ENCODE measurements at places on chromosomes 12 and 14.

DNA sequence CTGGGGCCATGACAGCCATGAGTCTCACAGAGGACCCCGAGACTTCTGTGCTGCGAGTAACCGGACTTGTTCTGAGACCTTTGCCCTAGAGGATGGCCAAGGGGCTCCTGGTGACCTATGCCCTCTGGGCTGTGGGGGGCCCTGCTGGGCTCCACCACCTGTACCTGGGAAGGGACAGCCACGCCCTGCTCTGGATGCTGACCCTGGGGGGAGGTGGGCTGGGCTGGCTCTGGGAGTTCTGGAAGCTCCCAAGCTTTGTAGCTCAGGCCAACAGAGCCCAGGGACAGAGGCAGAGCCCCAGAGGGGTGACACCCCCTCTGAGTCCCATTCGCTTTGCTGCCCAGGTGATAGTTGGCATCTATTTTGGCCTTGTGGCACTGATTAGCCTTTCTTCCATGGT lies 2.1 kb downstream of the DNAJC22 start:
- no peak for DNase-seq

GRCh38 chr12:50195832-50196231 lies 28.7 kb upstream of the CERS5 start:
- no peak for DNase-seq

GRCh38 chr12:66279123-66279712 lies 23.1 kb upstream of the HELB start:
- no peak for DNase-seq

GRCh38 chr12:76864791-76865400 lies 13.9 kb downstream of the CSRP2 start:
- no peak for DNase-seq

DNA sequence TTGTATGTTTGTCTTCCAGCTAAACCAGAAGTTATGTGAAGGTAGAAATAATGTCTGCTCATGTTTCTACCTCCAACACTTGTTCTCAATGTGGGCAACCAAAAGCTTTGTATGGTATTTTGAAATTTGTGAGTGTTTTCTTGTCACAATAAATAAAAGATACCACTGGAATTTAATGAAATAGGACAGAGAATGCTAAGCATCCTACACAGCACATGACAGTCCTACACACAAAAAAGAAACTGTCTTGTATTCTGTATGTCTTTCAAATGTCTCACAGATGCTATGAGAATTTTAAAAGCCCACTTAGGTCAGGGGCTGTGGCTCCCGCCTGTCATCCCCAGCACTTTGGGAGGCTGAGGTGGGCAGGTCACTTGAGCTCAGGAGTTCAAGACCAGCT lies 68.9 kb downstream of the RALGAPA1 start:
- no peak for DNase-seq

GRCh38 chr12:114697741-114698565 lies 14.0 kb upstream of the TBX3 start:
- DNase-seq, result no peak

DNA sequence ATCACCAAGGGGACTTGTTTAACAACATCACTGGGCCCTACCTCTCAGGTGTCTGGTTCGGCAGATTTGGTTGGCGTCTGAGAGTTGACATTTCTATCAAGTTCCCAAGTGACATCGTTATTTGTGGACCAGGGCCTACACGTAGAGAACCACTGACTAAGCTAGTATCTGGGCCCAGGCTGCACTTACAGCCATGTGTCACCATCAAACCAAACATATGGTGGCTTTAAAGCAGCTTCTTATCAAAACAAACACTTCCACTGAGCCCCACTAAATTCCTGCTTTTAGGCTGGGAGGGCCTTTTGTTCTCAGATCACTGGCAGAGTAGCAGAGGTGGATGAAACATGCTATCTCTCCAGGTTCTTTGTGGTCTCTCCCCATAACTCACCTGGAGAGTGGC lies 220.5 kb downstream of the PELI2 start:
- no peak for DNase-seq

GRCh38 chr12:110785240-110785639 lies 42.5 kb upstream of the PPP1CC start:
- DNase-seq, result no peak

DNA sequence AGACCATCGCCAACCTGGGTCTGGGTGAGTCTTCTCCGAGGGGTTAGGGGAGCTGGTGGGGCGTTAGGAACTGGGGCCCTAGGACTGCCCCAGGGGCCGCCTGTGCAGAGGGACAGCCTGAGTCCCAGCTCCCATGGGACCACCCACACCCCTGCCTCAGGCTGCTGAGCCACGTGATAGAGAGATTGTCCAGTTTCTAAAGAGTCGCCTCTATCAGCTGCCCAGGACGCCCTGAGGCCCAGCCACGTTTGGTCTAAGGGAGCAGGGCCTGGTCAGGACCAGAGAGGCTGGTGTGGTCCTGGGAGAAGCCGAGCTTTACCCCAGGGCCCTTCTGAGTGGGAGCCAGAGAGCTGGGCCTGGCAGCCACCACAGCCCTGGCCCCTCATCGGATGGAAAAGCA lies 107.1 kb downstream of the LGMN start:
- DNase-seq, result no peak

- DNase-seq, result no peak
Observed at GRCh38 chr12:42741091-42741490, 151.5 kb upstream of the PRICKLE1 start.

- DNase-seq, result no peak
Observed at GRCh38 chr14:68885226-68886108, 92.6 kb upstream of the ZFP36L1 start.

DNA sequence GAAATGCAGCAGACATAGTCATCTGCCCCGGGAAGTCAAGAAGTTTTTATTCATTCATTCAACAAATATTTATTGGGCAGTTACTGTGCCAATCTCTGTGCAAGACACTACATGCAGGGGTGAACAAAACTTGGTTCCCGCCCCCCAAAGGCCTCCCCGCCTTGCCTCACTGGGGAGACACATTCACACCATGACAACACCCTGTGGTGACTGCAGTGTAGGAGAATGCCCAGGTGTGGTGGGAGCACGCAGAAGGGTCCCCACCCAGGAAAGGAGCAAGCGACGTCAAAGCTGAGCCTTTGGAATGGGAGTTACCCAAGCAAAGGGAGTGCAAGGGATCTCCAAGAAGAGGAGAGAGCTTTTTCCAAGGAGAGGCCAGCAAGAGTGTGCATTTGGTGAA lies 1.6 kb upstream of the AQP6 start:
- DNase-seq, result no peak

GRCh38 chr14:36069535-36069900 lies 107.0 kb downstream of the PTCSC3 start:
- DNase-seq, result no peak

- DNase-seq, result no peak
Observed at GRCh38 chr12:6966351-6966750, 4.1 kb downstream of the PHB2 start.

DNA sequence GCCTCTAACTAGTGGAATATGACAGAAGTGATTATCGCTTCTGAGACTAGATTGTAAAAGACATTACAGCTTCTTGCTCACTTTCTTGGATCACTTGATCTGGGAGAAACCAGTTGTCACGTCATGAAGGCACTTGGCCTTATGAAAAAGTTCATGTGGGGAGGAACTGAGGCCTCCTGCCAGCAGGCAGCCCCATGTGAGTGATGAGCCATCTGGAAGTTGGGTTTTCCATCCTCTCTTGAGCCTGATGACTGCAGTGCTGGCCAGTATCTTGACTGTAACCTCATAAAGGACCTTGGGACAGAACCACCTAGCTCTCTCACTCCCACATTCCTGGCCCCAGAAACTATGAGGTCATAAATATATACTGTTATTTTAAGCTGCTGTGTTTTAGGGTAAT lies 28.0 kb downstream of the TTLL5 start:
- DNase-seq, result no peak

DNA sequence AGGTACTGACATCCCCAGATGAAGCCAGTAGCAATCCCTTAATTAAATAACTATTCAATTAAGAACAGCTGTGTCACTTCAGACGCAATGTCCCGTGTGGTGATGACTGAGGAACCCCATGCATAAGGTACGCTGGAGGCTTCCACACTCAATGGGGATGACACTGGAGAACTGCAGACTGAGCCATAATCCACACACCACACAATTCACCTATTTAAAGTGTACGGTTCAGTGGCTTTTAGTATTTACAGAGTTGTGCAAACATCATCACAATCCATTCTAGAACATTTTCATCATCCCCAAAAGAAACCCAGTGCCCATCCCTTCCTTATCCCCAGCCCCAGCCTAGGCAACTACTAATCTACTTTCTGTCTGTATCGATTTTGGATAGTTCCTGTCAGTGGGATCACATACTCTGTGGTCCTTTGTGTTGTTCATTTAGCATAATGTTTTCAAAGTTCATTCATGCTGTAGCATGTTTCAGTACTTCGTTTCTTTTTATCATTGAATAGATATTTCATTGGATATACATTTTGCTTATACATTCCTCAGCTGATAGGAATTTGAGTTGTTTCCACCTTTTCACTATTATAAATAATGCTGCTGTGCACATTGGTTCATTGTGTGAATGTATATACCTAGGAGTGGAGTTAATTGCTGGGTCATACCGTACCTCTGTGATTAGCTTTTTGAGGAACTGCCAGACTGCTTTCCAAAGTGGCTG lies 61.1 kb downstream of the NINJ2 start:
- no peak for DNase-seq

DNA sequence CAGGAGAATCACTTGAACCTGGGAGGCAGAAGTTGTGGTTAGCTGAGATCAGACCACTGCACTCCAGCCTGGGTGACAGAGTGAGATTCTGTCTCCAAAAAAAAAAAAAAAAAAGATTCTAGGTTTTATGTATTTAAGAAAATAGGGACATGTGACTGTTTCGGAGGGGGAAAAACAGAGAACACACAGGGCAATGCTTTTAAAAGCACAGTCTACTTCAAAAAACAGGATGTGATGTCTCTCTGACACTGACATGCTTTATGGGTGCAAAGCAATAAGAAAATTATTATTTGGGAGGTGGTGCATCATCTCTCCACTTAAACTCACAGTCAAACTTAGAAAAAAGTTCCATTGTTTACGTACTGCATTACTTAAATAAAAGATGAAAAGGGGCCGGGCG lies 28.7 kb downstream of the CLIP1 start:
- DNase-seq, result no peak

GRCh38 chr12:109729371-109729781 lies 15.8 kb downstream of the FAM222A start:
- DNase-seq, result no peak

DNA sequence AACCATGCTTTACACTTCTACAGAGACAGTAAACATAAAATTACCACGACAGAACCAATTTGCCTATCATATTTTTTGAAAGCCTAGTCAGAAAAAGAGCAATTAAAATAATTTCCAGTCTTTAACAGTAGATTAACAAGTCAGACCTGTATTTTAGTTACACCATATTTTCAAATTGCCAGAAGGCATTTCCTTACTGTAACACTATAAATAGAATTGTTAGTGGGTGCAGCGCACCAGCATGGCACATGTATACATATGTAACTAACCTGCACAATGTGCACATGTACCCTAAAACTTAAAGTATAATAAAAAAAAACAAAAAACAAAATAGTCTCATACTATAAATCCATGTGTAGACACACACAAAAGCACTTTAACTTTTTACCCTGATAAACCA lies 16.0 kb downstream of the SOS2 start:
- no peak for DNase-seq

DNA sequence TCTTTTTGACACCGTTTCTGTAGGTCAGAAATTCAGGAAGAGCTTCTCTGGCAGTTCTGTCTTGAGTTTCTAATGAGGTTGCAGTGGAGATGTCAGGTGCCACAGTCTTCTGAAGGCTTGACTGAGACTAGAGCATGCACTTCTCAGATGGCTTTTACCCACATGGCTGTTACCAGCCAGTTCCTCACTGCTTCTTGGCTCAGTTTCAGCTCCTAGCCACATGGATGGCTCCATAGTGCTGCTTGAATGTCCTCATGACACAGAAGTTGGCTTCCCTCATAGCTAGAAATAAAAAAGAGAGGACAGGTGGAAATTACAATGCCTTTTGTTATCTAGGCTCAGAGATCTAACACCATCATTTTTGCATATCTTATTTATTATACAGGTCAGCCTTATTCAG lies 38.1 kb upstream of the SLC2A13 start:
- DNase-seq, result no peak

GRCh38 chr14:74980731-74981461 lies 21.8 kb upstream of the EIF2B2 start:
- DNase-seq, result no peak

- no peak for DNase-seq
Observed at GRCh38 chr12:103975368-103975767, 9.7 kb downstream of the TDG start.

DNA sequence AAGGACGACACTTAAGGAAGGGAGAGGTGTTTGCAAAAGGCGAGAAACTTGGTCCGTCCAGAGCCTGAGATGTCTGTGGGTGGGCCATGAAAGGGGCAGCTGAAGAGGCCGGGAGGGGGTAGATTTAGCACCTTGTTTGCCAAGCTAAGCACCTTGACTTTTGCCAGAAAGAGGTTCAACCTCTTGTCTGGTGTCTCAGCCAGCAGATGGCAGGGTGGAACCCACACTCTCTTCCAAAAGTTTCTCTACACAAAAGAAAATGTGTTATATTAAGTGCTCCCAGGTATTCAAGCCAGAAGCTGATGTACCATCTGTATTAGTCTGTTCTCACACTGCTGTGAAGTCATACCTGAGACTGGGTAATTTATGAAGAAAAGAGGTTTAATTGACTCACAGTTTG lies 69.9 kb downstream of the SUDS3 start:
- no peak for DNase-seq

- no peak for DNase-seq
Observed at GRCh38 chr14:39988939-39989338, 556.7 kb upstream of the FBXO33 start.

- no peak for DNase-seq
Observed at GRCh38 chr12:15074351-15074750, 101.5 kb downstream of the PDE6H start.

DNA sequence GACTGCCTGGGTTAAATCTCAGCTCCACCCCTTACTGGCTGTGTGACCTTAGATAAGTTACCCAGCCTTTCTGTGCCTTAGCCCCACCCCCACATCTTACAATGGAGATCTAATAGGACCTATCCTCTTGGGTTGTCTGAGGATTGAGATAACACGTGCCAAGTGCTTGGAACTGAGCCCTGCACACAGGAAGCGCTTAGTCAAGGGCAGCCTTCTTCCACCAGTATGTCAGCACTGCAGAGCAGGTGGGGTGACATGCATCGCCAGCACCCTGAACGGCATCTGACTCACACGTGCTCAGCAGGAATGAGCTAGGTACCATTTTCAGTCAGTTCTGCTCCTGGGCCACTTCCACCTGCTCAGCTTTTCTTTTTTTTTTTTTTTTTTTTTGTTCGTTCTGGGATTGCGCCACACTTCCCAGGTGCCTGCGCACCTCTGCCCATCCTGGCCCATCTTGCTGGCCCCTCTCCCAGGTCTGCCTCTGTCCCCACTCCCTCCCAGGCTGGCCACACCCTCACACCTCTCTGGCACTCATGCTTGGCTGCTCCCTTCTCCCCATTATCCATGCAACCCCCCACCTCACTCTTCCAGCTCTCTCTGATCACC lies 19.6 kb downstream of the LGMN start:
- no peak for DNase-seq
